ENCODE measurements at places on chromosomes 6 and 20.
A peak's percentile ranks its signal among the peaks of the same experiment; 100 is the strongest.

GRCh38 chr20:24989162-24989561 is 3.4 kb downstream of the APMAP start:
- no peak for DNase-seq

GRCh38 chr6:105982761-105983540 is 103.2 kb upstream of the PRDM1 start:
- no peak for DNase-seq

GRCh38 chr6:16948396-16948795 is 153.5 kb upstream of the STMND1 start:
- DNase-seq, result no peak

GRCh38 chr6:11414176-11414963 is 123.2 kb upstream of the TMEM170B start:
- DNase-seq, result no peak

DNA sequence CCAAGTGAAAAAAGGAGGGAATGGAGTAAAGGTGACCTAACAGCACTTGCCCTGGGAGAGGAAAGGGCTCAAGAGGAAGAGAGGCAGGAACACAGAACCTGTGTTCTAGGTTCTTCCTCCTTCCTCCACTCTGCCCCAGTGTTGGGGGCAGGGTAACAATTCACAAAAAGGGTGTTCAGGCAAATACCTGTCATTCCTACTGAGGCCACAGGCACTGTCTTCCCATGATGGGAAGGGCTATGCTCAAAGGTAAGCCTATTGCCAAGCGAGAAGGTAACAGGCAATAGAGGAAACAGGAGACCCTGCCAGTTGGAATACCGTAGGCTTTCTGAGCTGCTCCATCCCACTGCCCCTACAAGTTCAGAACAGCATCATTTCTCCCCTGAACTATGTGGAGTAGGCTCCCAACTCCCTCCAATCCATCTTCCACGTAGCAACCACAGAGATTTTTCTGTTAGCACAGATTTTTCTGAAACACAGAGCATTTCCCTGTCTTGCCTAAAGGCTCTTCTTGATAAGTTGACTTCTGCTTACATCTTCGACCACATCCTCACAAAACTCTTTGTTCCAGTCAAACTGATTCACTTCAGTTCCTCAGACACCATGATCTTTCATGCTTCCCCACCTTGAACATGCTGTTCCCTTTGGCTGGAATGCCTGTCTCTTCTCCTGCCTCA is 2.7 kb downstream of the AGPAT1 start:
- DNase-seq, result no peak

DNA sequence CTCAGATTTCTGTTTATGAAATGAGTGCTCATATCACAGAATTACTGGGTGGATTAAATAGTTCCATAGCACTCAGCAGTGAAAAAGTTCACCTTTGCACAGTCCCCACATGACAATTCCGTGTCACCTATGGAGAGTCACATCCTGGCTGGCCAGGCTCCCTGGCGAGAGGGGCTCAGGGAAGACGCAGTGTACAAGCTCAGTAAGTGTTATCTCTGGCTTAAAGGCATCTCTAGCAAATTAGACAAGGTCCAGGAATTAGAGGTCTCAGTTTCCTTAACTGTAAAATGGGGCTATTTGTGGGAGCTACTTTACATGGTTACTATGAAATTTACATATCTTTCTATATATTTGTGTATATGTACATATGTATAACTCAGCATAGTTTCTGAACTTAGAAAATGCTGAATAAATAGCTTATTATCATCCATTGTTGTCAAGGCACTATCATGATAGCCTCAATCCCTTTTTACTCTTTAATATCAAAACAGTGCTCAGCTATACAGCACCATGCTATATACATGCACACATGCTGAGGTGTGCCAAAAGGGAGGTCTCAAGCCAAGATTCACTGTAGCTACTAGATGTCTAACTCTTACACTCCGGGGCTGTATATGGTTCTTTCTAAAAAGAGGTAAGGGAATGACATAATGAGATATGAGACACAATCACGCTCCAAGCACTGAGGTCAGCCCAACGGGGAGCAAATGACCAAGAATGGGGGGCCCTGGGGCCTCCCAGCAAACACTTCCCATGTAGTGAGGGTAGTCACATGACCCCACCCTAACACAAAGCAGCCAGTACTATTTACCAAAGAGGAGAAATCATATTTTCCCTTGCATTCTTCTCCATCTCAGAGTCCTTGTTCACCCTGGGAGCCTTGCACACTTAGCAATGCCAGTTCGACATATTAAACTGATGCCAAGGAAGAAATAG is 59.4 kb downstream of the SLC22A23 start:
- no peak for DNase-seq

GRCh38 chr6:82976179-82976578 is 89.5 kb downstream of the UBE3D start:
- no peak for DNase-seq

DNA sequence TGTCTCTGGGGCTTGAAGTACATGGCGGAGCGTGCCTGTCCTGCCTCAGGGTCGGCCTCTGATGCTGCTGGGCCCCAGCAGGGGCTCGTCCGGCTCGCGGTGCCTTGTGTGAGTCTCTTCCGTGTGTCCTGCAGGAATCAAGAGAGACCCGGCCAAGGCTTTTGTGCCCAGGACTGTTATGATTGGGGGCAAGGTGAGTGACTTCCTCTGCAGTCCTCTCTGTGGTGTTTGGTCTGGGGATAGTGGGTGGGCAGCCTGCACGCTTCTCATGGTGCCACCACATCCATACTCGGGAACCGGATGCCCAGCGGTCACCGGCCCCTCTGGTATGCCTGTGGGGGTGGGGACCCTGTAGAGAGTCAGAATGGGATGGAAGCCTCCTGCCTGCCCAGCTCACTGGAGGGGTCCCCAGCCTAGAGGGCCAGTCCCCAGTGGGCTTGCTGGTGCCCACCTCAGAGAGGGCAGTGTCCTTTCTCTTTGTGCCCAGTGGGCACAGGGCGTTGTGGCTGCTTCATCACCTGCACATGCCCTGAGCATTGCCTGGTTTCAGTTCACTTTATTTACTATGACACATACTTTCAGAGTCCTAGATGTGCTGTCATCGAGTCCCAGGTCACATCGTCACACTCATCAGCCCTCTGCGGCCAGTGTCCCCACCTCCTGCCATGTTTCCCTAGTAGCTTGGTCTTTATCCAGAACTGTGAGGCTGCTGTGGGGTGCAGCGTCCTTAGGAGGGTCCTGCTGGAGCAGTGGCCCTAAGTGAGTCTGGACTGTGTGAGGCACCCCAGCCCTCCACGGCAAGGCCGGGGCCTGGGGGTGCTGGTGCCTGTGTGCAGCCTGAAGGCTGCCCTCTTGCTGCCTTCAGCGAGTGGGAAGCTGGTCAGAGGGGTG is 40.7 kb downstream of the PYGB start:
- no peak for DNase-seq

- peak; percentile 71 for DNase-seq
Measured at GRCh38 chr6:43506667-43507471, 3.3 kb downstream of the LRRC73 start.

DNA sequence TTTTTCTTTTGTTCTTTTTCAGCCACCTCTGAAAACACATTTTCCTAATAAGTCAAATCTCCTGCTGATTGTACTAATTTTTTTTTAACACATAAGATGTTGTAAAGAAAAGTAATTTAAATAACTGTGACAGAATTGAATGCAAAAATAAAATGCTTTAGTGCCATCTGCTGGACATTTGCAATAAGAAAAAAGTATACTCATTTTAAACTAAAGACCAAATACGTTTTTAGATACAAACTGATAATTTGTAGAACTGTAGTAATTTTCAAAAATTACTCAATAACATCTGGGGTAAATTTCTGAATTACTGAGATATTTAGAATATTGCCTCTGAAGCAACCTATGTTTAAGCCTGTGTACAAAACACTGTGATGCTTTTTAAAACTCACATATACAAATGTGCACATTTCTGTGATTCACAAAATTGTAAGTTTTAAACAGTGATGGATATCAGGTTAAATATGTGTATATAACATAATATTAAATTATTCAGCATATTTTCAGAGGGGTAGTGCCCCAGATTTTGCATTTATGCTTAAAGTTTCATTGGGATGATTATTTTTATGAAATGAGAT is 198.7 kb downstream of the RIMS1 start:
- no peak for DNase-seq

GRCh38 chr20:49757597-49757996 is 43.9 kb upstream of the B4GALT5 start:
- no peak for DNase-seq

GRCh38 chr6:15509335-15509933 is 153.4 kb downstream of the DTNBP1 start:
- DNase-seq, result no peak

DNA sequence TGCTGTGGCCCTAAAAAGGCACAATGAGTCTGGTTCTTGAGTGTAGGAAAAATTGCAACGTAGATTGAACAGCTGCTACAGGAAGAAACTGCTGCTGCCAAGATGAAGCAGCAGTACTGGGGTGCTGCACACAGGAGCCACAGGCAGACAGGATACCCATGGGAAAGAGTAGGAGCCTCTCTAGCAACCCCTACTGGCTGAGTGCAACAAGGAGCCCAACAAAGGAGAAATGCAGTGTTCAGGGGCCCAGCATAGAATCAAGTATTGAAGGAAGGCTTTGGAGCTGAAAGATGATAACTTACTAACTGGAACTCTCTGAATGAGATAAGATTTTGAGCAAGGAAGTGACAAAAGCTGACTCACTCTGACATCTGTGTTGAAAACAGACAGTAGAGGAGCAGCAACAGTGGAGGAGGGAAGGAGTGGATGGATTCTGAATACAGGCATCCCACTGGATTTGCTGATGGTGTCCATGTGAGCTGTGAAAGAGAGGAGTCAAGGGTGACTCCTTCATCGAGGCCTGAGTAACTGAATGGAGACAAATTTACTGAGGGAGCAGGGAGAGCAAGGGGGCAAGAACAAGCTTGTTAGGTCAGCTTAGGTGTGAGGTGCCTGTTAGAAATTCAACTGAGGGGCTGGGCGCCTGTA is 534.7 kb upstream of the JARID2 start:
- DNase-seq, result no peak

GRCh38 chr20:38844963-38845362 is 39.5 kb downstream of the PPP1R16B start:
- no peak for DNase-seq

GRCh38 chr20:11235058-11235457 is 561.3 kb upstream of the JAG1 start:
- no peak for DNase-seq

DNA sequence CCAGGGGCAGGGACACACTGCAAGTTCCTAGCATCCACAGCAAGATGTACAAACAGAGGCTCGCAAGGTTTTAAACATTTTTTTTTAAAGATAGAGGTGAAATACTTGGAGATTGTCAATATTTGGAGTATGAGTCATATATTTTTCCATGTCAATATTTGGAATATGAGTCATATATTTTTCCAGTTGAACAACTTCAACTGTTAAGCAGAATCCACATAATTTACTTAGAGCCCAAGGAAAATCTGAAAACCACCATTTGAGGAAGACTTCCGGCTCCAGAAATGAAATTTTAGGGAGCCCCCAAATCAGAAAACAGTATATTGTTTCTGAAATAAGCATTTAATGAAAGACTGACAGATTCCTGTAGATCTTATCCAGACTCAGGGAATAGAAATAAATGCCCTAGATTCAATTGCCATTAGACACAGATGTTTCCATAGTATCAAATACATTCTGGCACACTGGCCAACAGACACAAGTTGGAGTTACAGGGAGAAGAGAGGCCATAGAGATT is 51.6 kb upstream of the FAM184A start:
- no peak for DNase-seq

DNA sequence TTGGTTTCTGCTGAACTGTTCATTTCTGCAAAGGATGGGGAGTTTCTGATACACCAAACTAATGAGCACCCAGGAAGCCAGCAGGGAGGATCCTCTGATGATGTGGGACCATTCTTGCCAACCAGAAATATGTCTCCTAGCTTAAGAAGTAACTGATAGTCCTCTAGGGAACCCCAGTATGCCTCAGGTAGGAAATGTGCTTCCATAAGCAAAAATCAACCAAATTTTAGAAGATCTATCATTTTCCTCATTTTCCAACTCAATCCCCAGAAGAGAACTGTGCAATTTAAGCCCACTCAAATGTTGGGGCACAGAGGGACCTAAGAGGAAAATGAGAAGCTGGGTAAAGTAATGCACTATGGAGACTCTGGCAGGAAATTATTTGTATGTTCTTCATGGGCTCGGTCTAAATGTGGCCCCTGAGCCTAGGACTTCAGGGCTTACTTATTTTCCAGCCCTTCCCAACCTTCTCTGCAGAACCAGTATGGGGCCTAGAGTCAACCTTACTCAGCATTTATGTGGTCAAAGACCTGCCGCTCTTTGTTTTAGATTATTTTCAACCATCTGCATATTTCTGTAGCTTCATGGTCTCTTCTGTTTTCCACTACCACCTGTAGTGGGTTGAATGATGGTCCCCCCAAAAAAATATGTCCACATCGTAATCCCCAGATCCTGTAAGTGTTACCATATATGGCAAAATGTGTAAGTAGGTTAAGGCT is 359.8 kb upstream of the CDH4 start:
- no peak for DNase-seq

- DNase-seq, result no peak
Measured at GRCh38 chr6:90650041-90650940, 63.4 kb upstream of the MAP3K7 start.

DNA sequence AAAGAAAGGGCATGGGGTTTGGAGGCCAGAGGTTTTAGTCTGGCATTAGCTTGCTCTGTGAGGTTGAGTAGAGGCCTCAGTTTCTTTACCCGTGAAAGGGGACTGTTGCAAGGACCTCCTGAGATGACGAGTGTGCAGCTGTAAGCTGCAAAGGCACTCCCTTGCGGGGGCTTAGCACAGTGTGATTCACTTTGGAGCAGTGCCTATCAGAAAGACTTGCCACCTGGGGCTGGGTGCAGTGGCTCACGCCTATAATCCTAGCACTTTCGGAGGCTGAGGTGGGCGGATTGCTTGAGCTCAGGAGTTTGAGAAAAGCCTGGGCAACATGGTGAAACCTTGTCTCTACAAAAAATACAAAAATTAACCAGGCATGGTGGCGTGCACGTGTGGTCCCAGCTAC is 7.5 kb upstream of the BAK1 start:
- no peak for DNase-seq

DNA sequence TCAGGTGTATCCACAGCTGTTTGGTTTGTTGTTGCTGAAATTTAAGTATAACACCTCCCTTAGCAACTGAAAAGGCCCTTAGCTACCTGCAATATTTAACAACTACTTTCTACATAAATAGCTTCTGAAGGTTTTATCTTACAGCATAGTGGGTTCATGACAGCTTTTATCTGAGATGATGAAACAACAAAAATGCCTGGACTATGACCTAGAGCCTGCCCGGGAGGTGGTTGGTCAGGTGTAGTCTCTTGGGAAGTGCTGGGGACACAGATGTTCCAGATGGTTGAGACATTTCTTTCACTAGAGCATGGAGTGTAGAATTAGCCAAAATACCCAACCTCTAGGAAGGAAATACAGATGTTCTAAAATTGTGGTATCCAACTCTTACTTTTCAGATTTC is 705.4 kb downstream of the MAFB start:
- DNase-seq, result no peak

- no peak for DNase-seq
Measured at GRCh38 chr6:136102991-136103688, 147.0 kb downstream of the MTFR2 start.

DNA sequence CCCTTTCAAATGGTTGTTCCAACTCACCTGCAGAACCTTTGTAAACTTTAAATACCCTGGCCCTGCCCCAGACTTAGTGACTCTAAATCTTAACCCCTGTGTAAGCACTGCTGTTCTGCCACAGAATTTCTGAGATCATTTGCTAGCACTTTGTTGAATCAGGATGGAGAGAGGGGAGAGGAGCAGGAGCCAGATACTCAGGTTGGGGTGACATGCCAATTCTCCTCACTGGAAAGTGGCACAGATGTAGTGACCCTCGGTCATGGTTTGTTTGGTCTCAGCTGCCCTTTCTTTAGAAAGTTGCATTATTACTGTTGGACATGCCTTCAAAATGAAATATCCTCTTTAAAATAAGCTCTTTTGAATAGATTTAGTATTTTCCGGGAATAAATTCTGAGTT is 168.0 kb downstream of the ZFAND3 start:
- no peak for DNase-seq
